ENCODE measurements at places on chromosomes 3 and 15.

GRCh38 chr3:122858373-122858772 lies 63.5 kb downstream of the SLC49A4 start:
- peak; percentile 32 for DNase-seq

DNA sequence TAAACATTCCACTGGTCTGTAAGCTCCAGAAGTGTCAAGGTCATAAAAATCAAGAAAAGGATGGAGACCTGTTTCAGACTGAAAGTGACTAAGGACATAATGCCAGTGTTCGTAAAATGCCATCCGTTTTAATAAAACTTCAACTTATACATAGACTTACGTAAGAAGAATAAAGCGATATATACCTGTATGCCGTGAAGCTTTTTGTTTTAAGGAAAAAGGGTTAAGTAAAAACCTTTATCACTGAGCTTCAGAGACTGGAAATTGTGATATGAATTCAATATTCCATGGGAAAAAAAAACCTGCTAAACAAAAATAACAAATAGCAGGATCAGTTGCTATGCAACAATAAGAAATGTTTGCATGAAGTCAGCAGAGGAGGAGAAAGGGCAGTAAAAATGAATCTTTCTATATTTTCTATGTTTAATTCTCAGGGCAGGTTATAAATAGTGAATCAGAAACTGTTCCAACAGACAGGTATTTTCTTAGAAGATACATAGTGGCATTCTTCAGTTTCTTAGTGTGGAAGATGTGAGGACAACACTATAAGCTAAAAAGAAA lies 42.5 kb downstream of the CHSY1 start:
- no peak for DNase-seq

DNA sequence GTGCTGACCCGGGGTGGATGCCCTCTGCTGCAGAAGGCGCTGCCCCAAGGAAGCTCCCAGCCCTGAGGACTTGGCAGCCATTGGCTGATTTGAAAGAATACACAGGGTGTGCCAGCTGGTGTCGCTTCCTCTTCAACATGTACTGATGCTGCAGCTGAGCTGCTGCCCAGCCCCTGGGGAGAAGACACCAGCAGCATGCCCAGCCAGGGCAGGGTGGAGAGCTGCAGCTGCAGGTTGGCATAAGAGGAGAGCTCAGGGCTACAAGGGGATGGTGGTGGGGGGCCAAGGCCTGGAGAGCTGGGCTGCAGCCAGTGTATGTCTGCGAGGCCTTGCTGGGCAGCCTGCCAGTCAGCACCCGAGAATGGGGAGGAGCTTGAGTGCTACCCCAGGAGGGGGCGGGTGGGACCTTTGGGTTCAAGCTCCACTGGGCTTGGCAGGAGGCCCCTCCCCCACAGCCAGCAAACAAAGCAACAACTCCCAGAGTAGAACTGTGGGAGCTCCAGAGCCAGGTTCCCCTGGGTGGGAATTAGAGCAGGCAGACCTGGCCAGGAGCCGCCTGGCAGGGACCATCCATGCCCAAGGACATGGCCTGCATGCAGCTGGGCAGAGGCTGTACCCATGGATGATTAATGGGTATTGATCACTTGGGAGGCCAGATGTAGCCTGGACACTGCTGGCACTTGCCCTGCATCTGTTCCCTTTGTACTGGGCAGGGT lies 9.2 kb upstream of the SEMA4B start:
- peak; percentile 98 for DNase-seq

- DNase-seq: no peak
These were observed 247.0 kb upstream of the THBS1 start for GRCh38 chr15:39333896-39334295.

DNA sequence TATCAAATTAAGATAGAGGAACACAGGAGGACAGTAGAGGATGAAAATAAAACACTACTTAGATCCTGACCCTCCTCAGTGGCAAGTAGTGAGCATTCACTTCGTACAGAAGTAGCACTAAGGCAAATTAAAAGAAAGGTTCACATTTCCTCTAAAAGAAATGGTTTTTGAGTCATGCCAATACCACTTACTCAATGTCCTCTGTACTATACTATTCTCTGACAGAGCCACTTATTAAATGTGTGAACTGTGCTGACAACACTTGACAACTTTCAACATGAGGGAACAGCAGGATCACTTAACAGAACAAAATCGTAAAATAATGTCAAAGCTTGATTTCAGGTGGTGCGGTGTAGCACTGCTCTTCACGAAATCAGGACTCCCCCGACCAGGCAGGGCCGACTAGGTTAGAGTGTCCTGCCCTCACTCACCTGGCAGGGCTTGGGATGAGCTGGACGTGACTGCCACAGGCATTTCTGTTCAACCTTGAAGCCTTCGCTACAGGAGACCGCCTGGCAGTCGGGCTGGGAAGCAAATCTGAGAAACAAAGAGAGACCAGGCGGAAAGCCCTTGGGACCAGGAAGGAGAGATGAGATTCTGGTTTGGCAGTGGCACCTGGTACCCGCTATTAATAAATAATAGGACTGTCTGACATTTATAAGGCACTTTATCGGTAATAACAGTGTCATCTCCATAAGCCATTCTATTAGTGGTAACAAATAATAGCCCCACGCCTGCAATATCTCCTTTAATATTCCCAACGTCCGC lies 611 bp upstream of the SLC27A2 start:
- peak; percentile 52 for DNase-seq

DNA sequence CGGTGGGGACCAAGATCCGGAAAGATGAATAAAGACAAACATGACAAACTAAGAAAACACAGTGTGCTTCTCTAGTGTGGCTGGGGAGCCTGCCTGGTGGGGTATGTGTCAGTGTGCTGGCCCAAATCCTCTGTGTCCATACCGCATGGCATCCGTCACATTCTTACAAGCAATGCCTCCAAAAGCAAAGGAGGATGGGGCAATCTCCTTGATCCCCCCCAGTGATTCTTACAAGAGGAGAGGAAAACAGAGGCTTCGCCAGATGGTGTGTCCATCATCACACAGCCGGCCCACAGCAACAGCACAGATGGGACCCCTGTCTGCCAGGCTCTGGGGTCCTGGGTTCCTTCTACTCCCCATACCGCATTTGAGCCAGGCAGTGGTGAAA lies 558 bp upstream of the IL17RC start:
- no peak for DNase-seq

GRCh38 chr3:14718539-14718938 lies 43.6 kb downstream of the C3orf20 start:
- no peak for DNase-seq

- no peak for DNase-seq
These were observed 75.6 kb upstream of the WNT5A start for GRCh38 chr3:55562700-55563099.

DNA sequence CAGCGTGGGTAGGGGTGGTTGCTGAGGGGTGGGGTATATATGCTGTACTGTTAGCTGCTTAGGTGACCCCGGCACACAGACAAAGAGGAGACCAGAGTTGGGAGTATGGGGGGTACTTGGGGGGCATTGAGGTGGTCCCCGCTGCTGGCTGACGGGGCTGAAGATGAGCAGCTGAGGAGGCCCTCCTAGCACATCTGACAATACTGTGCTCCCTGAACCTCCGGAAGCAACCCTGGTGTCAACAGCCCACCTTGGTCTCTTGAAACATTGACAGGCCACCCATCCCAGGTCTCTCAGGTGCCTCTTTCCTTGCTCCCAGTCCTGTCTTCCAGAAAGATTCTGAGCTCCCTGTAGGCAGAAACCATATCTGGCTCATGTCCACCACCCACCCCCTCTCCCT lies 19.2 kb upstream of the SEMA3F start:
- no peak for DNase-seq

DNA sequence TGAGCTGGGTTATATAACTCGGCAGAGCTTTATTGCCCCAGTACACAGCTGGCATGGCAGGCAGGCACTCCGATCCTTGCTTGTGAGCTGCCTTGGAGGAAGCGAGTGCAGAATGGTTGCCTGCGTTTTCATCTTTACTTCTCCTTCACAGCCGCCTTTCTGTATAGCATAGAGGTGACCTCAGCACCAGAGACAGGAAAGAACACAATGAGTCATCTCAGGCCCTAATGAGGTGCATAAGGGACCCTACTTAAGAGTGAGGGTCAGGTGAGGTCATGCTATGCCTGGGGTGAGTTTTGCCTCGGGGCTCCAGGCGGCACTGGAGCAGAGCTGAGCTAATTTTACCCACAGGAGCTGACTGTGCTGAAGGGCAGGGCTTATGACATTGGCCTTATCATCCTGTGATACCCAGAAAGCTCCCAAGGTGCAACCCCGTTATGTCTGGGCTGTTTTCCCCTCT lies 43.5 kb downstream of the LPP start:
- no peak for DNase-seq

GRCh38 chr3:130420466-130420865 lies 75.0 kb downstream of the COL6A5 start:
- no peak for DNase-seq

GRCh38 chr3:100563228-100563627 lies 46.2 kb upstream of the ADGRG7 start:
- no peak for DNase-seq

- DNase-seq: no peak
These were observed 104.3 kb downstream of the OXNAD1 start for GRCh38 chr3:16369276-16369675.

GRCh38 chr3:134699141-134699711 lies 48.4 kb upstream of the KY start:
- no peak for DNase-seq

DNA sequence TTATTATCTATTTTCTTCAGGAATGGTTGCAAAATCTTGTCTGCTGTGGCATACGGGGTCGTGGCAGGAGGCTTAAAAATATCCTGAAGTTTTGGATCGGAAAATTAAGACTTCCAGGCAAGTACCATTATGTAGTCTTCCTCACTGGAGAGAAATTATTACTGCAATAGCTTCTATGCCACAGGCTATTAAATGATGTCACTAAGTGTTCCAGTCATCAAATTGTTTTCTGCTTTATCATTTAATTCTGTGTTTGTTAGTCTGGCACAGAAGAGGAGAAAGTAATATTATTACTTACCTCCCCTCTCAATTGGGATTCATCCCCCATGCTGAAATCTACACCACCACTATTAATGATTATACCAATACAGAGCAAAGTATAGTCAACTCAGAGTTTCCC lies 378.2 kb upstream of the ALCAM start:
- no peak for DNase-seq

DNA sequence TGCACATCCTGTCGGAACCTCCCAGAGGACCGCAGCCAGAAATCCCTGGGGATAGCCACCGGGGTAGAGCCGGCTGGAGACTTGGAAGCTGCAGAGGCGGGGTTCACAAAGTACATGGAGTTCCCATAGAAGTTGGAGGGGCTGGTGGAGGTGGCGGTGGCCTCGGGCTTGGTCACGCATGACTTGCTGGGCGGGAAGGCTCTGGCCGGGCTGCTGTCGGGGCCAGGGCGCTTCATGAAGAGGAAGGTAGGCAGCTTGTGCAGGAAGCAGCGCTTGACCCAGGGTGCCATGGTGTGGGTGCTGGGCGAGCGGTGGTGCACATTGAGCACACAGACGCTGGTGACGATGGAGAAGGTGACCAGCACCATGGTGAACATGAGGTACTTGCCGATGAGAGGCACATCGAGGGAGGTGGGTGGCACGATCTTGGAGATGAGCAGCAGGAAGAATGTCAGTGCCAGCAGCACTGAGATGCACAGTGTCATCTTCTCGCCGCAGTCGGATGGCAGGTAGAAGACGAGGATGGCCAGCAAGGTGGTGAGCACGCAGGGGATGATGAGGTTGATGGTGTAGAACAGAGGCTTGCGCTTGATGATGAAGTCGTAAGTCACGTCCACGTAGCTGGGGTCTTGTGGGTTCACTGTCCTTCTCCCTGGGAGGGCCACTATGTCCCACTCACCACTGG lies 8.4 kb upstream of the CHRNA3 start:
- no peak for DNase-seq

- DNase-seq: no peak
These were observed 240.5 kb upstream of the CFAP20DC start for GRCh38 chr3:59290358-59290757.

GRCh38 chr3:32239307-32240158 lies 1.1 kb downstream of the CMTM8 start:
- peak; percentile 29 for DNase-seq

- DNase-seq: no peak
These were observed 3.3 kb upstream of the PDCD6IP start for GRCh38 chr3:33795131-33795530.

DNA sequence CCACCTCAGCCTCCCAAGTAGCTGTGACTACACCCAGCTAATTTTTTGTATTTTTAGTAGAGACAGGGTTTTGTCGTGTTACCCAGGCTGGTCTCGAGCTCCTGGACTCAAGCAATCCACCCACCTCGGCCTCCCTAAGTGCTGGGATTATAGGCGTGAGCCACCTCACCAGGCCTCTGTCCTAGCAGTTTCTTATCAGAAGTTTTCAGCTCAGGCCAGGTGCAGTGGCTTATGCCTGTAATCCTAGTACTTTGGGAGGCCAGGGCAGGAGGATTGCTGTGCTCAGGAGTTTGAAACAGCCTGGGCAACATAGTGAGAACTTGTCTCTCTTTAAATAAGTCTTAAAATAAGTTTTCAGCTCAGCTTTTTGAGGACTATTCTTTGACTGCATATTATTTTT lies 48.4 kb downstream of the SGO1 start:
- DNase-seq: no peak

GRCh38 chr3:184259396-184259877 lies 1.9 kb downstream of the CAMK2N2 start:
- DNase-seq: peak; percentile 47

DNA sequence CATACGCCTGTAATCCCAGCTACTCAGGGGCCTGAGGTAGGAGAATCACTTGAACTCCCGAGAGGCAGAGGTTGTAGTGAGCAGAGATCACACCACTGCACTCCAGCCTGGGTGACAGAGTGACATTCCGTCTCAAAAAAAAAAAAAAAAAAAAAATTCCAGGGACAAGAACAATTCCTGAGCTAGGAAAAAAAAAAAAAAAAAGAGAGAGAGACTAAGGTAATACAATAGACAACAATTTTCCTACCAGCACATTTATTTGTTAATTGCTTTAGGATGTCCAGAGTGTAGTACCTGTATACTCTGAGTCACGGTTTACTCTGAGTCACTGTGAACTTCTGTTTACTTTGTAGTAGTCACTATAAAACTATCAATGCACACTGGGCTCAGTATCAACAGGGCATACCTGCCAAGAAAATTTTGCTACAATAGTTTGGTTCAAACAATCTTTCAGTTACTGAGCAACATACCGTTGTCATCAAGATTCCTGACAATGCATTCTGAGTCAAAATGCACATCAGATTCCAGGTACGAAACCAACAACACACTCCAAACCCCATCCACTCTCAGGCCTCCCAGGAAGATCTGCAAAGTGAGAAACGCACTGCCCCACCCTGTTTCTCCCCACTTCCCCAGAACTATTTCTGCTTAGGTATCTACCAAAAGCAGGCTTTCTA lies 28.3 kb downstream of the IGF2BP2 start:
- DNase-seq: no peak

DNA sequence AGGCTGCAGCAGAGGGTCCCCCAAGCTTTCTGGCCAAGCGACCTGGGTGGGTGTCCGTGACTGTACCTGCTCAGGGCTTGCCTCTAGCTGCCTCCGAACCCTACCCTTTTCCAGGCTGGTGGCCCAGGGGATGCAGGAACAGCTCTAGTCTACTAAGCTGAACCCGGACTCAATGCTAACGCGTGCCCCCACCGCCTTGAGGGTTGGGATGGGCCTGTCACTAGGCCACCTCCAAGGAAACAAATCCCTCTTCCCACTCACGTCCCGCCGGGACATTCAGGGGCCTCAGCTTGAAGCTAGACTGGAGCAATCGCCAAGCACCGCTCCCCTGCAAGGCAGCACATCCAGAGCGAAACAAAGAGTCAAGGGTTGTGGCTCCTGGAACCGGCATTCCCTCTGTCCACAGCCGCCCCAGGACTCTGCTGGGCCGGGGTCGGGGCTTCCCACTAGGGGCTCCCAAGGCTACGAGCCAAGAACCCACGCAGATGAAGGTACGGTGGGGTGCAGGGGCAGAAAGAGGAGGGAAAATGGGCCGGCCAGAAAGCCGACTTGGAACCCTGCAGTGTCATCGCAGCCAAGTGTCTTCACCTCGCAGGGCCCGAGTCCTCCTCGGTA lies 2.9 kb downstream of the FBXL22 start:
- DNase-seq: no peak

Data from NCI-H1417 (cell line).